ENCODE measurements at places on chromosomes 5 and 9. TPM values are rescaled to one million over a fixed set of nuclear protein-coding genes. Genes with fewer than 3 reads are reported as not detected.

DNA sequence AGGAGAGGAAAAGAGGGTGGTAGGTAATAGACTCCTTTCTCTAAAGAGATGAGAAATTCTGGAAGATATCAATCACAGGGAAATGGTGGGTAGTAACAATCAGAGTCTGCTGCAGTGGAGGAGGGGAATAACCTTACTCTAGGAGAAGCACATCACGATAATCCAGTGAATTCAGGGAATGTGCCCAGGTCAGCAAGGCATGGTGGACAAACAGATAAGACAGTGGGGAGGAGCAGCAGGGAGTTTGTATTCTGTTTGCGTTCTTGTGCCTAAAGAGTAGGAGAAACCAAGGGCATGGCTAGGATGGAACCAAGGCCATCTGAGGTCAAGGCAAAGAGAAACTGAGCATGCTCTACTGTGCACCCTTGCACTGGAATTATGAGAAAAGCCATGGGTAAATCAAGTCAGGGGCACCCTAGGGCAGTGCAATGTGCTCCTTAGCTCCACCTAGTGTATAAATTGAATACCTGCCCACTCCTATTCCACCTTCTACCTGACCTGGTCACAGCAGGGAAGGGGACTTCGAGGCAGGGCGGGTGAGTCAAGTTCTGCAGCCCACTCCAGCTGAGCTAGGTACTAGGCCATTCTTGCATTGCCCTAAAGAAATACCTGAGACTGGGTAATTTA lies 31.6 kb downstream of the RETREG1 start:
- H3K36me3 ChIP-seq, result peaks cover 34% of the 10 kb centered on the region
- H3K27ac ChIP-seq, result no peak overlapping the region
- peaks cover 9% of the 10 kb centered on the region for H3K4me1 ChIP-seq
- no peaks in the 10 kb centered on the region for H3K27me3 ChIP-seq
- DNase-seq, result no peak

GRCh38 chr9:81132318-81132717 lies 557.0 kb downstream of the TLE1 start:
- DNase-seq, result no peak
- no peaks in the 10 kb centered on the region for H3K36me3 ChIP-seq
- no peak overlapping the region for H3K27ac ChIP-seq
- no peaks in the 10 kb centered on the region for H3K4me1 ChIP-seq

DNA sequence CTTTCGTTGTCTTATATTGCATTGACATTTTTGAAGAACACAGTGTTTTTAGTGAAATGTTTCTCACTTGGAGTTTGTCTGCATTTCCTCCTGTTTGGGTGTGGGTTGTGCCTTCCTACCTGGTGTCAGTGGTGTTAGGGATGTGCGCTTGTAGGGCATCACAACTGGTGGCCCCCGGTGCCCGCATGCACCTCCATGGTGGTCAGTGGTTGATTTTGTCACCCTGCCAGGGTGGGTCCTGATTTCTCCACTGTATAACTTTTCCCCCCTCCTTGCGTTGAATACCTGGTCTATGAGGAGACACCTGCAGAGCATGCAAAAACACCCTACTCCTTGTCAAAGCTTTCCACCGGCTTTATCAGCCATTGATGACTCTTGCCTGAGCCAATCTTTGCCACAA lies 132.9 kb downstream of the BARX1 start:
- H3K4me3 ChIP-seq, result no peak overlapping the region
- H3K27me3 ChIP-seq, result peaks cover 17% of the 10 kb centered on the region
- H3K27ac ChIP-seq, result no peak overlapping the region

DNA sequence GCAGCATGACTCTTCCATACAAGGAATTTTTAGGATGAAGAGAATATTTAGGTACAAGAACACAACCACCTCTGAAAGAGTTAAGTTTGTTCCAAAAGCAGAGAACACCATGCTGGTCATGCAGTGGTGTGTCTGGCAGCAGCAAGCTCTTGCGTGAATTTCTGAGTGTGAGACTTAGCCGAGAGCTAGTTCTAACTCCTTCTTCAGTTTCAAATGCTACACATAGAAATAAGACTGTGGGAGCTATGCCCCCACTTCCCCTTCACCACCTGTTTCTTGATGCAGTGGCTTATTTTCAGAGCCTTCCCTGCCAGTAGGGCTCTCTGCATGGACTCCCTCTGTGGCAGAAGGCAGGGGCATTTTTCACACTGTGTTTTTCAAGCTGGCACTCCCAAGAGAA lies 122.9 kb upstream of the ZNF366 start:
- peaks cover 17% of the 10 kb centered on the region for H3K27me3 ChIP-seq
- no peak overlapping the region for H3K4me3 ChIP-seq
- no peak overlapping the region for H3K27ac ChIP-seq
- H3K36me3 ChIP-seq, result no peaks in the 10 kb centered on the region

GRCh38 chr5:76384705-76385104 lies 18.4 kb upstream of the IQGAP2 start:
- no peak for DNase-seq
- H3K27me3 ChIP-seq, result no peaks in the 10 kb centered on the region
- no peaks in the 10 kb centered on the region for H3K36me3 ChIP-seq
- peaks cover 47% of the 10 kb centered on the region for H3K4me1 ChIP-seq
- H3K27ac ChIP-seq, result no peak overlapping the region
- H3K4me3 ChIP-seq, result no peak overlapping the region

DNA sequence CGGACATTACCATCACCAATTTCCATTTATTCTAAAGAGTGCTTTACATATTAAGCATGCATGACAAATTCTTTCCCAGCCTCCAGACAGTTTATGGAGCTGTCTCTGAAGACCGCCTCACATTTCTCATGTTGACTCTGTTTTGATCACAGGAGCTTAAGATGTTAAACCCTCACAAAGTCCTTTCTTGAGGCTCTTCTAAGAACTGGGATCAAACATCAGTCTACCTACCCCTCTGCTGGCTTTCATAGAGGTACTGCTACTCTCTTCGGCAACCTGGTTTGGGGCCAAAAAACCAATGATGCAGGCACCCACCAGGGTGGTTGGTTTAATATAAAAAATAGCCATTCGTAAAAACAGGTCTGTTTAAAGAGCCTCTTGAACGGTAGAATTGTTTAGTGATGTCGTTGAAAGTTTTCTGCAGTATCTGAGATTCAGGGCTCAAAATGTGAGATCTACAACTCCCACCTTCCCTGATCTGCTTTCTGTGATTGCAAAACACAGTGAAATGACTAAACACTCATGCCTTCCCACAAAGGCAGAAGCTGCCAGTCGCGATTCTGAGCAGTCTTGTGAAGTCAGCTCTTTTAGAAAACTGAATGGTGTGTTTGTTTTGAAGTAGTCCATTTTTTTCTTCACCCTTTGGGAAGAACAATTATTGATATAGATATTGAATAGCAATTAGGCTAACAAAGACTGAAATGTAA lies 3.5 kb downstream of the RXFP3 start:
- no peak overlapping the region for H3K27ac ChIP-seq
- no peak overlapping the region for H3K4me3 ChIP-seq
- H3K27me3 ChIP-seq, result peaks cover 58% of the 10 kb centered on the region
- H3K4me1 ChIP-seq, result no peaks in the 10 kb centered on the region
- DNase-seq, result no peak

- H3K36me3 ChIP-seq, result no peaks in the 10 kb centered on the region
- H3K27ac ChIP-seq, result no peak overlapping the region
- H3K4me3 ChIP-seq, result no peak overlapping the region
- no peak for DNase-seq
- H3K4me1 ChIP-seq, result no peaks in the 10 kb centered on the region
Measured at GRCh38 chr5:174148721-174149120, 103.2 kb downstream of the NSG2 start.

- peaks cover 50% of the 10 kb centered on the region for H3K27me3 ChIP-seq
- no peak overlapping the region for H3K4me3 ChIP-seq
- no peaks in the 10 kb centered on the region for H3K36me3 ChIP-seq
- no peak for DNase-seq
- H3K27ac ChIP-seq, result no peak overlapping the region
- H3K4me1 ChIP-seq, result peaks cover 4% of the 10 kb centered on the region
Measured at GRCh38 chr9:91945277-91946085, 4.5 kb downstream of the ROR2 start.

DNA sequence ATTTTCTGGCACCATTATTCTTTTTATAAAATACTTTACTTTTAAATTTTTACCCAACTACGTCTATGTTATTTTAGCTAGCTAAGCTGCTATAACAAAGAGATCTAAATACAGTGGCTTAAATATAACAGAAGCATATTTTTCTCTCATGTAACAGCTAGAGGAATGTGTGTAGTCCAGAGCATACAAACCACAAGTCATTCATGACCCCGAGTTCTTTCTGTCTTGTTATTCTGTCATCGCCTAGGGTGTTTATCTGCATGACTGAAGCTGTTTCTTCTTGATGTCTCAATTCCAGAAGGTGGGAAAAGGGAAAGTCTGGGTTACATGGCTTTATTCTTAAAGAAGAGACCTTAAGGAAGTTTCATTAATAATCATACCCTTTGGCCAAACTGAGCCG lies 136.9 kb upstream of the RFX3 start:
- DNase-seq, result no peak
- H3K27ac ChIP-seq, result no peak overlapping the region
- H3K4me1 ChIP-seq, result peaks cover 5% of the 10 kb centered on the region
- no peak overlapping the region for H3K4me3 ChIP-seq
- H3K36me3 ChIP-seq, result no peaks in the 10 kb centered on the region
- H3K27me3 ChIP-seq, result no peaks in the 10 kb centered on the region

GRCh38 chr9:68668127-68668526 lies 36.9 kb upstream of the PIP5K1B start:
- no peaks in the 10 kb centered on the region for H3K36me3 ChIP-seq
- no peaks in the 10 kb centered on the region for H3K27me3 ChIP-seq
- no peak overlapping the region for H3K4me3 ChIP-seq
- H3K27ac ChIP-seq, result no peak overlapping the region

- no peak for DNase-seq
- peaks cover 8% of the 10 kb centered on the region for H3K27me3 ChIP-seq
- no peaks in the 10 kb centered on the region for H3K4me1 ChIP-seq
- no peak overlapping the region for H3K4me3 ChIP-seq
Measured at GRCh38 chr5:16807547-16807864, 128.6 kb downstream of the MYO10 start.

DNA sequence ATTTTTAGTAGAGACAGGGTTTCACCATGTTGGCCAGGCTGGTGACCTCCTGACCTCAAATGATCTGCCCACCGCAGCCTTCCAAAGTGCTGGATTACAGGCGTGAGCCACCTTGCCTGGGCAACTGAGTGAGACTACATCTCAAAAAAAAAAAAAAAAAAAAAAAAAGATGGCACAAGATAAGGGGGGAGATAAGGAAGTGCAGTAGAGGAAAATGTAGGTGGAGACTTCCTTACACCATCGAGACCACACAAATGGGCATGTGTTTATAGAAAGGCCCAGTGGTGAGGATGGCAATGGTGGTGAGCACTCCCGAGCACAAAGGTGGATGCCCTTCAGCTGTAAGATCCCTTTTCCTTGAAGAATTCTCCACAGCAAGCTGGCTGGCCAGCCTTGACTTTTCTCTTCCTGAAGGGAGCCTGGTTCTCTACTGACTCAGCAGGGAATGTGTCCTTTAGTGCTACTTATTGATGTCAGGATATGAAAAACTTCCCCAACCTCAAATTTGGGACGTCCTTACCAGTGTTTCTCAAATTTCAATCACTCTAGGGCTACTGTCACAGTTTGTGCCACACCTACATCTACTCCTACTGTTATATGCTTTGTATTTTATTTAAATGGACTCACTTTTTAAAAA lies 28.2 kb downstream of the ERGIC1 start:
- DNase-seq, result no peak
- H3K27ac ChIP-seq, result no peak overlapping the region
- no peaks in the 10 kb centered on the region for H3K27me3 ChIP-seq
- H3K36me3 ChIP-seq, result no peaks in the 10 kb centered on the region
- H3K4me1 ChIP-seq, result peaks cover 8% of the 10 kb centered on the region

DNA sequence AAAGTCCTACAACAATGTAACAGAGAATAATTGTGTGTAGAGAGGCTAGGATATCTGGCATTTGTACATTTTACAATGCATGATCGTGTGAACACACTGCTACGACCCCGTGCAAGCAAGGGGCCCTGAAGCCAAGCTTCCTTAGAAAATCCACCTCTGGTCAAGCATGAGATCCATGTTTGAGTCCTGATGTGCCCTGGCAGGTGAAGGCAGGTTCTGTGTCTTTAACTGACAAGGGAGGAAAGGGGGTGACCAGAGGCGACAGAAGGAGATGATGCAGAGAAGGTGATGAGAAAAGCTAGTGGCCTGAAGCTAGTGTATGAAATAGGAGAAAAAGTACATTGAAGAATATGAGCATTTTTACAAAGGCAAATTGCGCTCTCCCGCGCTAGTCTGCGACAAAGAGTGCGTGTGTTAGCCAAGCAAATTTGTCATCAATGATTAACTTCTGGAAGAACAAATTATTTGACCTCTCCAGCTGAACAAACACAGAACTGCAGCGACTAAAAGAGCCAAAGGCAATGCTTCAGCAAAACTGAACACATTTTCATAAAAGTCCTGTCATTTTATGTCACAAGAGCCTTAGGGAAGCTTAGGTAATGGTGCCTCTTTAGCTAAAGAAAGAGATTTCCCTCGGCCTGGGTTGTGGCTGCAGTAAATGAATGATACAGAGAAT lies 101.7 kb upstream of the DAPK1 start:
- H3K27ac ChIP-seq, result no peak overlapping the region
- peaks cover 4% of the 10 kb centered on the region for H3K27me3 ChIP-seq
- H3K4me3 ChIP-seq, result no peak overlapping the region
- DNase-seq, result no peak
- H3K4me1 ChIP-seq, result no peaks in the 10 kb centered on the region

GRCh38 chr5:127297348-127298035 lies 6.9 kb downstream of the MEGF10 start:
- peaks cover 32% of the 10 kb centered on the region for H3K27me3 ChIP-seq
- no peak overlapping the region for H3K4me3 ChIP-seq
- no peak for DNase-seq
- H3K36me3 ChIP-seq, result no peaks in the 10 kb centered on the region

- no peak overlapping the region for H3K4me3 ChIP-seq
- no peaks in the 10 kb centered on the region for H3K36me3 ChIP-seq
- no peak for DNase-seq
- no peaks in the 10 kb centered on the region for H3K27me3 ChIP-seq
- H3K4me1 ChIP-seq, result no peaks in the 10 kb centered on the region
- H3K27ac ChIP-seq, result no peak overlapping the region
Measured at GRCh38 chr9:69433392-69433791, 108.4 kb downstream of the ENTREP1 start.

DNA sequence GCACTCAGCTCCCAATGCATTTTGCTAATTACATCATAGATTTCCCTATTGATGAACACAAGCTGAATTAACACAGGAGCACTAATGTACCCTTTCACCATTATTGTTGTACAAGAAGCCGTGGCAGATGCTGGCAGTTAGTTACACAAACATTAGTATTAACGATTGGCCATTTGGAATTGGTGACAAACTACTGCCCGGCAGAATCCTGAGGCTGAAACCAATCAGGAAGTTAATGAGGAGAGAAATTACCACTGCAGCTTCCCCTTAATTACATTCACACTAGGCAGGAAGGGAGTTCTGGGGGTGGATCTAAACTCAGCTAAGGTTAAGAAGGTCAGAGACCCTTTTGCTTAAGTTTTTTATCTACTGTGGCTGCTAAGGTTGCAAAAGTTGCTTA lies 9.6 kb upstream of the DMRT3 start:
- peaks cover 7% of the 10 kb centered on the region for H3K4me1 ChIP-seq
- H3K27ac ChIP-seq, result no peak overlapping the region
- H3K4me3 ChIP-seq, result no peak overlapping the region
- DNase-seq, result no peak

FST gene
- total RNA-seq, result not detected

SH3GL2 gene
- total RNA-seq, result not detected

GCNT1 gene
- 8.9 TPM for total RNA-seq

SPATA31A3 gene
- not detected for total RNA-seq

SPINK13 gene
- total RNA-seq, result not detected

FLT4 gene
- total RNA-seq, result 0.25 TPM

C9orf50 gene
- total RNA-seq, result not detected

DDX4 gene
- total RNA-seq, result 0.50 TPM

CRB2 gene
- total RNA-seq, result not detected

SHOC1 gene
- total RNA-seq, result not detected

RMRP gene
- total RNA-seq, result 1,959 TPM

Measured in activated CD4-positive, alpha-beta T cell treated with anti-CD3 and anti-CD28 coated beads, Interleukin-2, amount 10 ng/mL, durations not matched to agents 7 days and 5 days (primary cell).